A172 (cell line): ENCODE measurements at places on chromosomes 3 and 15. TPM values are rescaled to one million over a fixed set of nuclear protein-coding genes. Genes with fewer than 3 reads are reported as not detected.

DNA sequence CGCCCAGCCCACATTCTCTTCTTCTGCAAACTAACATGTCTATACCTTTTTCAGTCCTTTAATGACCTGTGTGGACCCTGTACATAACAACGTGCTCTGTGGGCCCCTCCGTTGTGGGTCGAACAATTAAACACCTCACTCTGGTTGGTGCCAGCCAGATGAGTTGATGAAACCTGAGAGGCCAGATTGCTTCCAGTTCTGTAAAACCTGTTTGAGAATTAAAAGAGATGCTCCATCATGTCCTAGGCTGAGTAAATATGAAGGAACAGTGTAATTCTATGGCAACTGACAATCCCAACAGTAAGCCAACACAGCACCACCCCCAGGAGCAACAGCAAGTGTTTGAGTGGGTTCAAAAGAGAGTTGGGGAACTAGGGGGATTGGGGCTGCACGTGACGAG is 5.7 kb upstream of the THBS1 start:
- no peak for DNase-seq

DNA sequence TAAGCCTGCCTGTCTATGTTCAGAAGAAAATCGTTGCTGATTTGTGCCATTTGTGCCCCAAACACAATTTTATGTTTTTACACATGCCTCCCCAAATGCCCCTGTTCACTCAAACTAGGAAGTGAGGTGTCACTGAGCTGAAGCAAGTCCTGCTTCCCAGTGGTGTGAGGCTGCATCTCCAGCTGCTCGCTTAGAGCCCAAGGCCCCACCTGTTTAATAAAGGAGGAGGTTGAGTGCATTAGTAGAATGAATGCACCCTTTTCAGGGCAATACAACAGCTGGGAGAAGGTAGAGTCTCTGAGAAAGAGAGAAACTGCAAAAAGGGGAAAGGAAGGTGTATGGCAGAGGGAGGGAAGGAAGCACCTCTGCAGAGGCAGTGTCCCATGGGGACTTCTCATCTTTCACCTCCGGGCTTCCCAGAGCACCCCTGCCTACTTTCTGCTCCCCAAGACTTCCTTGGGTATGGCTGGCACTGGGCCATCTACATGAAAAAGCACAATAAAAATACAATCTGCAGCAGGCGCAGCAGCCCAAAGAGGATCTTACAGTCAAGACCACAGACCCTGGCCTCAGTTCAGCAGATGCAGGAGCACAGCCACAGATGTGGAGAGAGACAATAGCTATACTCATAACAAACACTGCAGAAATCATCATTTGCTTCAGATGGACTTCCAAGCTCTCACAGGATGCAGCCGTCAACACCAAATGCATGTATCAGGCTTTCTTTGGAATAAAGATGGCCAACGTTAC is 165.9 kb downstream of the POLR2M start:
- no peak for DNase-seq

GRCh38 chr3:44584646-44585501 is at the start of gene ZNF660:
ZNF660 (plus strand) TSS chr3:44584964; CDS start chr3:44594194, 9,230 bp downstream.
- DNase-seq, result no peak

- no peak for DNase-seq
Measured at GRCh38 chr3:87996882-87997281, 61.9 kb downstream of the CGGBP1 start.

GRCh38 chr3:3615533-3615932 is 183.7 kb upstream of the LRRN1 start:
- peak; percentile 58 for DNase-seq

GRCh38 chr15:42593143-42593542 is 17.7 kb downstream of the STARD9 start:
- DNase-seq, result no peak

DNA sequence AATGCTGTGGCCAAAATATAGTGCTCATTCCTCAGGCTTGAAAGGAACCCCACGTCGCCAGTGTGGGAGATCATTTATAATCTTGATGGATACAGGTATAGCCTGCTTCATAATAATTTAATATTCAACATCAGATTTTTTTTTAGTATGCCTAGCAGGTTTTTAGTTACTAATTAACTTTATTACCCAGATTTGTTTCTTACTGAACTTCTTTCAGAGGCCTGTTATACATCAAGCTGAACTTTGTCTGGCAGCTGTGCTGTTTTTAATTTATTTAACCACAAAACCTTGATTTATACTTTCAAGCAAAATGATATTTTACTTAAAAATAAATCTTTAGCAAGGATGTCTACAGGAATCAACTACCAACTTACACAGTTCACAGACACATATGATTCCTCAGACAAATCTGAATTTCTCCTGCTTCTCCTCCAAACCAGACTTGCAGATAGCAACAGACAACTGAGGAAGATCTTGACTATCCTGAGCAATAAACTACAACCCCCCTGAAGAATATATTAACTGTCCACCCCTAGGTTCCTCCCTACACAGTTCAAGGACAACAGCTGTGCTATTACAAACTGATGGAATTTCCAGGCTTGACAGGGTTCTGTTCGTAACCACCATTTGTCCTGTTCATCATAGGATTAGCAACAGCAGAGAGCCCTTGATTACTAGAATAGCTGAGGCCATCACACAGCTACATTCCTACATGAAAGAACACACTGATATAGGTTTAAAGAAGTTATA is 610 bp downstream of the MAP4 start:
- DNase-seq, result no peak

DNA sequence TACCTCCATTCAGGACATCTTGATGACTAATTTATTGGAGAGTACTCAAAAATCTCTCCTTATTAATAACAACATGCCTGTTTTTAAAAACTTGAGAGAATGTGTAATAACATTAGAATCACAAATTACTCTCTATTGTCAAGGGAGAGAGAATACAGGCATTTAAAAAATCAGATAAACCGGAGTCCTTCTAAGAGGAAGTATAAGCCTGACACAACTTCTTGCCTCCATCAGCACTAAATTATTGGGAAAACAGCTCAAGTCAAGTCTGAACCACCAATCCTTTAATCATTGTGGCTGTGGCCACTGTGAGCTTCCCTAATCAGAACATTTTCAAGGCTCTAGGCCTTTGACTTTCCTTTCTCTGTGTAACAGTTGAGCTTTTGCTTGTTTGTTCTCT is 38.0 kb downstream of the SSR3 start:
- no peak for DNase-seq

DNA sequence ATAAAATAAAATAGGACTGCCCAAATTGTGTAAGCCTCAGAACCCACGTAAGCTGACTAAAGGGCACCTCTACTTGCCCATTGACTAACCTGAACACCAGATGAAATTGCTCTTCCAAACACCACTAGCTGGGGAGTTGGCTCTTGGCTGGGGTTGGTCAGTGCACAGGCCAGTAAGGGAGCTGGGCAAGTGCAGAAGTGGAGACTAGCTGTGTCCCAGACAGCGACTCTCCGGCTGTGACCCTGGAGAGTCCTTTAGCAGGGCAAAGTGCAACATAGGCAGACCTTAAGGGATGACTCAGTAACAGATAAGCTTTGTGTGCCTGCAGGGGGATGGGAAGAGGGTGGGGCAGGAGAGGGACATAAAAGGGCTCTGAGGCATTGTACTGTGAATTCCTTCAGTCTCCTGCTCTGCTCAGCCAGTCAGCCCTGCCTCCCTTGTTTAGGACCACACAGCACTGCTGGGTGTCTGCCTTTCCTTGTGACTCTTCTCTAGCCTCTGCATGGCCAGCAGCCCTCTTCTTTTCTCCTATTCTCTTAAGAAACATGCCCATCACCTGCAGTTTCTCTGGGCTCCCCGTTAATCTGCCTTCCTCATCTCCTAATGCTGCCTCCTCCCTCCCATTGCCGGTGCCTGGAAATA is 13.2 kb downstream of the NR1I2 start:
- peak; percentile 70 for DNase-seq

GRCh38 chr3:161067335-161067734 is 37.8 kb downstream of the B3GALNT1 start:
- DNase-seq, result no peak

Gene VGLL3
- total RNA-seq, result not detected in 2 replicates

Gene MESP2
- not detected in 2 replicates for total RNA-seq

Gene SIAH2
- total RNA-seq, result 23.4 and 25.8 TPM in 2 replicates

Gene HRH1
- total RNA-seq, result 11.3 and 12.7 TPM in 2 replicates
